Jurkat, Clone E6-1 (cell line): ENCODE measurements at places on chromosomes 2 and 18.

GRCh38 chr2:138433995-138434951 lies 67.3 kb upstream of the SPOPL start:
- no peak for DNase-seq

- DNase-seq: peak; percentile 87
These were observed 651 bp downstream of the STK17B start for GRCh38 chr2:196170606-196171247.

GRCh38 chr2:48144777-48145176 lies 238.5 kb upstream of the FBXO11 start:
- DNase-seq: no peak

GRCh38 chr2:154452471-154452870 lies 246.0 kb upstream of the KCNJ3 start:
- no peak for DNase-seq

DNA sequence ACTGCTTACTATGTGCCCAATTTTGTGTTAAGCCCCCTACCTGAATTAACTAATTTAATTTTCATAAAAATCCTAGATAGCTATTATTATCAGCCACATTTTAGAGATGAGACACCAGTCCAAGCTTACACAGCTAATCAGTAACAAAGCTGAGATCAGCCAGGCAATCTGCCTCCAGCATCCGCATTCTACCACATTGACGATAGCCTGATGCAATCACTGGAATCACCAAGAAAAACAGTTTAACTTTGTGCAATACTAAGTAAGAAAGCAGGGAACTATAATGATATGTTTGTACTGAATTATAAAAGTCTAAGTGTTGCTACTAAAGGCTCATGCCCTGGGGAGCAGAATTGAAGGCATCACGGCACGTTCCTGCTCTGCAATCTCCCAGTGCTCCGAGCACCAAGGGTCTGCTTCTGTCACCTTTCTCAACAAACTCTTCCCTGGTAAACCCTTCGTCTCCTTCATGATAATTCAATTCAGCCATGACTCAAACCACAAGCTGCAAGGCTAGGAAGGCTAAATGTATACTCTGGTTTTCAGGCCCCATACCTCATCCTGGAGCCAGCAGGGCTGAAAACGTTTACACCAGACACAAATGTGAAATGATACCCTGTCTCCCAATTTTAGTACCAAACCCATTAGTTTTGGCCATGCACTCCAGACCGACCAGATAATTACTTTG lies 19.4 kb downstream of the KANSL3 start:
- no peak for DNase-seq

DNA sequence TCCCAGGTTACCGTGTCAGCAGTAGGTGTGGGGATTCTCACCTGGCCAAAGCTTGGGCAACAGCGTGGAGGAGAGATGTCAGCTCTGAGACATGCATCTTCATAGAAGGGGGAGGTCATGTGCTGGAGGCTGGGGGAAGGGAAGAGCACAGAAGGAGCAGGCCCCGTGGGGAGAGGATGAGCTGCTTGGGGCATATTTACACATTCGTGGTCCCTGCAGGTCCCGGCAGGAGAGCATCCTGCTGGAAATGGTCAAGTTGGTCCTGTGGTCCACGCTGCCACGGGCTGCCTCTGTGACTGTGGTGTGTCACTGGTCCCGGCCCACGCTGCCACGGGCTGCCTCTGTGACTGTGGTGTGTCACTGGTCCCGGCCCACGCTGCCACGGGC lies 195.1 kb upstream of the TWIST2 start:
- DNase-seq: no peak

DNA sequence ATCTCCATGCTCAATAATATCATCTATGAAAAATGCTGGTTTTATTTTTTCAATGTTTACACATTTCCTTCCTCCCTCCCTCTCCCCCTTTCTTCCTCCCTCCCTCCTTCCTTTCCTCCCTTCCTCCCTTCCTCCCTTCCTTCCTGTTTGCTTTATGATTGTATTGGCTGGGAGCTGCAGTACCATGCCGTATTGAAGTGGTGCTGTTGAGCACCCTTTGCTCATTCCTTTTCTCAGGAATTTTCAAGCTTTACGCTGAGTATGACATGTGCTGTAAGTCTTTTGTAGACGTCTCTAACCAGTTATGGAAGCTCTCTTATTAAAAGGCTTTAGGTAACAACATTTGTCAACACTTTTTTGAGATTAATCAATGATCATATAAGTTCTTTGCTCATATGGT lies 100.4 kb downstream of the SNTG2 start:
- DNase-seq: no peak

GRCh38 chr2:176004934-176005333 lies 2.9 kb upstream of the LNPK start:
- DNase-seq: no peak

DNA sequence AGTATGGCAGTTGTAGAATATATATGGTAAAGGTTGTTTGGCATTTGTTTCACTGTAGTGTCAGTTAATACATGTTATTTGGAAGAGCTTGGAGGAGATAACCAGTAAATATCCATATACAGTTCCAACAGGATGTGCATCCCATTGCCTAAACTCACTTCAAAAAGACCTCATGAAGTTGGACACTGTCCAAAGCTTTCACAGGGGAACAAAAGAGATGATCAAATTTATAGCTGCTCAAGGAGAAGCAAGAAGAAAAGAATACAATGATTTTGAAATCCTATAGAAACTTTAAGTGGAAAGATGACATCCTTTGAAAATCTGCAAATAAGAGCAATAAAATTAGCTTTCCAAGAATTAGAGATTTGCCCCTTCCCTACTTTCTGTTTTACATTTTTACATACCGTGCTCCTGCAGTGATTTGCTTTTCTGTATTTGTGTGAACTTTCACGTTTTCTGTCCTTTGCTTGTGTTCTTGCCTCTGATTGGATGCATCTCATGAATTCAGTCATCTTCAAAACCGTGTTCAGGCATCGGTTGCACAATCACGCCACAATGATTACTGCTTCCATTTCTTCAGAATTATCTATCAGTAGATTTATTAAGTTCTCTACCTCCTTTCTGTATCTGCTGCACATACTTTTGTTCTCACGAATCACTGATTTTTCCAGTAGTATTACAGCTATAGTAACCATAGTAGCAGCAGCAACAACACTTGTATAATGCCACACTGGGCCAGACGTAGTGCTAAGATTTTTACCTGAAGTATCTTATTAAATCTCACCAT lies 83.8 kb downstream of the PARD3B start:
- no peak for DNase-seq

DNA sequence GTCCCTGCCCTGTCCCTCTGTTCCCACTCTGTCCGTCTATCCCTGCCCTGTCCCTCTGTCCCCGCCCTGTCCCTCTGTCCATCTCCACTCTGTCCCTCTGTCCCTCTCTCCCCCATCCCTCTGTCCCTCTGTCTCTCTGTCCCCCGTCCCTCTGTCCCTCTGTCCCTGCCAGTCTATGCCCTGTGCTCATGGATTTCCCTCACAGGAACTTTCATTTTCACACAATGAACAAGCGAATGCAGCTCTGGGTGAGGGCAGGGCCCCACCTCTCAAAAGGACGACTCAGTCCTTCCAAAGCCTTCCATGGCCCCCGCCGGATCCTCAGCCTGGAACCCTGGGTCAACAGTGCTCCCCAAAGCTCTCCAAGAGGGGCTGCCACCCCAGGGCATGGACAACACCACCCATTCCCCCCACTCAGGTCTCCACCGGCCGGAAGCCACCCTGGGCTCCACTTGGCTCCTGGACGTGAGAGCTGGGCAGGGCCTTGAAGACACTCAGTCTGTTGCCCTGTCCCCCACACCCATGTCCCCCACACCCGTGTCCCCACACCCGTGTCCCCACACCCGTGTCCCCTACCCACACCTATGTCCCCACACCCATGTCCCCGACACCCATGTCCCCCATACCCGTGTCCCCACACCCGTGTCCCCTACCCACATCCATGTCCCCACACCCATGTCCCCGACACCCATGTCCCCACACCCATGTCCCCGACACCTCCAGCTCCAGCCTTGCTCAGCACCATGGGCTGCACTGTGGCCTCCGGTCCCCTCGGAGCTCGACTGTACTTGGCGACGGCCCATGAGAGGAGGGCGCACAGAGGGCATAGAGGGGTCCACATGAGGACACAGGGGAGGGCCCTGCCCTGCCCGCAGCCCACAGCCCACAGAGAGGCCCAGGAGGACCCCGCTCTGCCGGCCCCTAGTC lies 156.0 kb downstream of the PXDN start:
- no peak for DNase-seq

- DNase-seq: no peak
These were observed 95.1 kb downstream of the STRN start for GRCh38 chr2:36871068-36871707.

GRCh38 chr18:49728542-49728941 lies 84.8 kb downstream of the ACAA2 start:
- peak; percentile 18 for DNase-seq

DNA sequence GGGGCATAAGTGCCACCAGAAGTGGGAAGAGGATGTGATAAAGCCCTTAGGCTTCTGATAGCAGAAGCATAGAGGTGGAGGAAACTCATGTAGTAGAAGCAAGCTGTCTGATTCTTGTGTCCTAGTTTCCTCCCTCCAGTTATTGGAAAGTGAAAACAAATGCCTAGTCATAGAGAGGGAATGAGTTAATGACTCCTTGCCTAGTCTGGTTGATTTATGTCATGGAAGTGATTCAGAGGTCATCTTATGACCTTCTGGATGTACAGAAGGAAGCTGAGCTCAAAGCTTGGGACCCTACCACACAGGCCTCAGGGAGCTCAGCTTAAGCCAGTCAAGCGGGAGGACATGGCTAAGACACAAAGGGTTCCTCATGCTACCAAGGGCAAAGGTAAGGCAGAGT lies 232.2 kb downstream of the THSD7B start:
- no peak for DNase-seq

DNA sequence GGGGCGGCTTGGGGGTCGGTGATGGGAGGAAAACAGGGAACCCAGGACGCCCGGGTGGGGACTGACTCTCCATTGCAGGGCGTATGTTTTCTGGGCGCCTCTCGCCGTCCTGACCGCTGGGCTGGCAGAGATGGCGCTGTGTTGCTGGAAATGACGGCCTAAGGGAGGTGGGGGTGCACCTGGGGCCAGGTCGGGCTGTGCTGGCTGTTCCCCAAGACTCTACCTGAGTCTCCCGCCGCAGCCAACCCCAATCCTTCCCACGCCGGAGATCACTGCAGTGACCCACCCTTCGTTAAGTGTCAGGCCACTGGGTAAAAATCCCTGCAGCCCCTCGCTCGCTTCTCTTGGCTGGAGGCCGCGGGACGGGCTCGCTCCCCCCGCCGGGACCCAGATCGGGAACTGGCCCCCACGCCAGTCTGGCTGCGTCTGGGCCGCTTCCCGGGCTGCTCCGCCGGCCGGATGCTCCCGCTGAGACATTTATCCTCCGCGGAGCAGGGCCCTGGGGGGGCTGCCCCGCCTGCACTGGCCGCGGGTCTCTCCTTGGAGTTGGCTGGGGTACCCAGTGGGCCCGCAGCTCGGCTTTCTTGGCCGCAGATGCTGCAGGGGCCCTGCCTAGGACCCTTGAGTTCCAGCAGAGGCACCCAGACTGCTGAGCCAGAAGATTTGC lies 7.8 kb upstream of the ARMC9 start:
- DNase-seq: no peak

- DNase-seq: no peak
These were observed 24.4 kb upstream of the ACKR3 start for GRCh38 chr2:236545248-236545658.

- DNase-seq: no peak
These were observed 49.9 kb upstream of the RNU4ATAC start for GRCh38 chr2:121480826-121481225.

GRCh38 chr2:88188748-88189147 lies 18.6 kb downstream of the THNSL2 start:
- DNase-seq: no peak
